NCI-H510A (cell line): ENCODE measurements at places on chromosomes 4 and X.

DNA sequence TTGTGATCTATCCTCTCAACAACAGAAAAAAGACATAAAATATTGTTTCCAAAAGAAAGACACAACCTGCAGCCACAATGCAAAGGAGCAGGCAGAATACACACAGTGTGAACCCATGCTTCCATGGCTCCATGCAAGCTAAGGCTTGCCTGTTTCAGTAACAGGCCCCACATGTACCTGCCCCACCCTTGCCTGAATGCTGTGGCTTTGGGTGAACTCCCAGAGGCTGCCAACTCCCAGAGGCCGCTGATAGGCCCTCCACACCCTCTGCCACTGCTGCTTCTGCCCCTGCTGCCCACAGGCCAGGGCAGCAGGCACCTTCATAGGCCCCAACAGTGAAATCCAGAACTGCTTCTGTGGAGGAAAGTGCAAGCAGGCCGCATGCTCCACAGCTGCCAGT is 313.9 kb downstream of the CHIC1 start:
- DNase-seq = no peak

DNA sequence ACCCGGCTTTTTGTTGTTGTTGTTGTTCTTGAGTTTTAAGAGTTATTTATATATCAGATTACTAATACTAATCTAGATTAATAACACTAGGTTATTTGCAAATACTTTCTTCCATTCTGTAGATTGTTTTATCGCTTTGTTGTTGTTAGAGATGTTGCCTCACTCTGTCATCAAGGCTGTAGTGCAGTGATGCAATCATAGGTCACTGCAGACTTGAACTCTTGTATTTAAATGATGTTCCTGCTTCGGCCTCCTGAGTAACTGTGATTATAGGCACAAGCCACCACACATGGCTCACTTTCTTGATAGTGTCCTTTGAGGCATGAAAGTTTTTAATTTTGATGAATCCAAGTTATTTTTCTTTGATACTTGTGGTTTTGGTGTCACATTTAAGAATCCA is 129.0 kb downstream of the VSIG4 start:
- no peak for DNase-seq

DNA sequence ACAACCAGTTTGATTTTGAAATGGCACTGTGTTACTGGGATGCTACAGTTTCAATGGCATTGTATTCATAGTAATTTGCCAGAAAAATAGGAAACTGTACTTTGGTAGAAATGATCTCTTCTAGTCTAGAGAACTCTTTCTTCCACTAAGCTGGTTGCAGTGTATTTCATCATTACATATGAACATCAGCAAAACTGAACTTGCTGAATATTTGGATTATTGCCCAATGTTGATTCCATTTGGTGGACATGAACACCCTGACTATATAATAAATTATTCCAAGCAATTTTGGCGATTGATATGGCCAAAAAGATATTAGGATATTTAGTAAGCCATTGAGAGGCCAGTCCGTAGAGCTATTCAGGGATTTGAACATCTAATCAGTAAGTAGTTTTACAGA is 191.8 kb upstream of the CXorf66 start:
- DNase-seq = no peak

DNA sequence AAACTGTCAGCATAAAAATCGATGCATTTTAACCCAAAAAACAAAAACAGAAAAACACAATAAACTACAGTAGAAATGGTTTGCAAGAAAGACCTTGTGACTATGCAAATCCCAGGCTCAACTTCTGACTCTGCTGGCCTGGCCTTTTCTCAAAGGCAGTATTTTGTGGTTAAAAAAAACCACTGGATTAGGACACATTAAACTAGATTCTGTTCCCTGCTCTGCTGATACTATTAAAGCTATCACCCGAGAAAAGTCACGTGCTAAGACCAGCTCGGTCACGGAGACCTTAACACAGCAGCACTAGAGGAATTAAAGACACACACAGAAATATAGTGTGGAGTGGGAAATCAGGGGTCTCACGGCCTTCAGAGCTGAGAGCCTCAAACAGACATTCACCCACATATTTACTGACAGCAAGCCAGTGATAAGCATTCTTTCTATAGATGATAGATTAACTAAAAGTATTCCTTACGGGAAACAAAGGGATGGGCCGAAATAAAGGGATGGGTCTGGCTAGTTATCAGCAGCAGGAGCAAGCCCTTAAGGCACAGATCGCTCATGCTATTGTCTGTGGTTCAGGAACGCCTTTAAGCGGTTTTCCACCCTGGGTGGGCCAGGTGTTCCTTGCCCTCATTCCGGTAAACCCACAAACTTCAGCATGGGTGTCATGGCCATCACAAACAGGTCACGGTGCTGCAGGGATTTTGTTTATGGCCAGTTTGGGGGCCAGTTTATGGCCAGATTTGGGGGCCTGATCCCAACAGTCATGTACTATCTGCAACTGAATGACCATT is 16.1 kb downstream of the CBR4 start:
- no peak for DNase-seq

GRCh38 chr4:6180841-6181631 is 19.3 kb downstream of the JAKMIP1 start:
- no peak for DNase-seq

DNA sequence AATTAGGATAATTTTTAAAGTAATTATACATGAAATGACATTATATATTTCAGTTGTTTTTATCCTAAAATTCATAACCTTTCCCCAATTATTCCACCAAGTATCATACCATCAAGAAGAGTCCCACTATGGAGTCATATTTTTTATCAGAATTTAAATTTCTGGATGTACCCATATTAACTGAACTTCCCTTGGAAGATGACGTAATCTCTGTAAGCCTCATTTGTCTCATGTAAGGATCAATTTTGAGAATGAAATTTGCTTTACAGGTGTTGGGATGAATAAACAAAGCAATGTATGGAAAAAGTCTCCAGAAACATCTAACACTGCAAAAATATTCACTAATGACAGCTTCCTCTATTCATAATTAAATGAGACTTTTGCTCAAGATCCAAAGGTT is 147.5 kb downstream of the NPFFR2 start:
- DNase-seq = no peak

GRCh38 chr4:155529272-155529671 is 137.4 kb upstream of the GUCY1A1 start:
- DNase-seq = no peak
